ENCODE measurements at places on chromosomes 6 and 20. TPM values are rescaled to one million over a fixed set of nuclear protein-coding genes. Genes with fewer than 3 reads are reported as not detected.

Gene POLR3F
- total RNA-seq: 7.5 TPM

Gene C20orf202
- total RNA-seq: 0.32 TPM

Gene IL17F
- not detected for total RNA-seq

Gene HMGA1
- 32.3 TPM for total RNA-seq

Gene NDUFAF5
- total RNA-seq: 34.2 TPM

Gene CCN5
- 51.5 TPM for total RNA-seq

Gene FAM209B
- total RNA-seq: 0.51 TPM

Gene THBS2
- total RNA-seq: 270 TPM

Gene WFDC10B
- not detected for total RNA-seq

Gene ARG1
- total RNA-seq: 10.0 TPM

Gene ZSCAN23
- total RNA-seq: 1.5 TPM

Gene METTL24
- 1.2 TPM for total RNA-seq

Gene CNR1
- total RNA-seq: 16.7 TPM

Gene SLC22A7
- total RNA-seq: not detected

Gene SAMD10
- 2.9 TPM for total RNA-seq

Gene CDSN
- not detected for total RNA-seq

Gene SIRPB2
- total RNA-seq: 25.5 TPM

Gene RIMS4
- total RNA-seq: 0.29 TPM

Gene PSORS1C2
- not detected for total RNA-seq

Gene KCNQ5
- total RNA-seq: not detected

Gene HTR1B
- total RNA-seq: 0.16 TPM

Gene RPRD1B
- total RNA-seq: 24.4 TPM

Gene STX11
- total RNA-seq: 32.7 TPM

Gene HAO1
- total RNA-seq: not detected

Gene IBTK
- 31.6 TPM for total RNA-seq

Gene ADAM33
- 30.7 TPM for total RNA-seq

Gene C2
- total RNA-seq: 60.8 TPM

Gene NFATC2
- 9.3 TPM for total RNA-seq

Gene DLL1
- 23.8 TPM for total RNA-seq

Measured in mesenteric fat pad (tissue), 1 donor.